ENCODE measurements at places on chromosomes 16 and 17.
A peak's percentile ranks its signal among the peaks of the same experiment; 100 is the strongest.

DNA sequence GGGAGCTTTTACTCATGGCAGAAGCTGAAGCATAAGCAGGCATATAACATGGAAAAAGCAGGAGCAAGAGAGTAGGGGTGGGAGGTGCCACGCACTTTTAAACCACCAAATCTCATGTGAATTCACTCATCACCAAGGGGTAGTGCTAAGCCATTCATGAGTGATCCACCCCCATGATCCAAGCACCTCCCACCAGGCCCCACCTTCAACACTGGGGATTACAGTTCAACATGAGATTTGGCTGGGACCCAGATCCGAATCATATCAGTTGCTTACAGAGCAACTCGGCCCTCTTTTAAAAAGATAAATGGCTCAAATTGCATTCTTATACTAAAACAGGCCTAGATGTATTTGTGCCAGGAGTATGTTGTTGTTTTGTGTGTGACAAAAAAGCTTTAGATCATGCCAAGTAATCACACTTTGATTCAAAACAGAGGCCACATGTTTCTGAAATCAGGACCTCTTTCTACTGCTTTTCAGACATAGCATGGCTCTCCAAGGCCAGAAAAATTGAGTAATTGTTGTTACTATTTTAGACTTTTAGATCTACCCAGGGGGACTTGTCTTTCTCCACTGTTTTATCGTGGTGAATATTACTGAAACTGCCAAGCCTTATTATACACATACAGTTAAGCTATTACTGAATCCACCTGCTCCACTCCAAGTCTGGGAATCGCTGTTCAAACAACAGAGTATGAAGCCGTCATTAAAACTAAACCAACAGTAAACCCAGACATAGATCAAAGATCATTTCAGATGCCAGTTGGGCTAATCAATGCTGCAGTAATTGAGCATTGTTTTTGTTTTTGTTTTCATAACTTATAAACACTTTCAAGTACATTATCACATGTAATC, 163.3 kb downstream of the KCNJ2 start:
- DNase-seq: no peak

GRCh38 chr17:75034236-75034908, 12.4 kb downstream of the ATP5PD start:
- DNase-seq: peak; percentile 92

GRCh38 chr17:72123530-72124437, 3.0 kb downstream of the SOX9 start:
- DNase-seq: no peak

DNA sequence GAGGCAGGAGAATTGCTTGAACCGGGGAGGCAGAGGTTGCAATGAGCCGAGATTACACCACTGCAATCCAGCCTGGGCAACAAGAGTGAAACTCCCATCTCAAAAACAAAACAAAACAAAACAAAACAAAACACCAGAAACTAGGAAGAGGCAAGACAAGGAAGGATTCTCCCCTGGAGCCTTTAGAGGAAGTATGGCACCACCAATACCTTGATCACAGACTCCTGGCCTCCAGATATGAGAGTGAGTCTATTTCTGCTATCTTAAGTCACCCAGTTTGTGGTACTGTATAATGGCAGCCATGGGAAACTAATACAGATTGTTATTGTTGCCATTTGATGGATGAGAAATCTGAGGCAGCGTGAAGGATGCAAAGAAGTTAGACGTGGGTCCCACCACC, 14.6 kb upstream of the CPPED1 start:
- no peak for DNase-seq

GRCh38 chr17:50604513-50604912, 30.2 kb upstream of the ABCC3 start:
- DNase-seq: peak; percentile 95

DNA sequence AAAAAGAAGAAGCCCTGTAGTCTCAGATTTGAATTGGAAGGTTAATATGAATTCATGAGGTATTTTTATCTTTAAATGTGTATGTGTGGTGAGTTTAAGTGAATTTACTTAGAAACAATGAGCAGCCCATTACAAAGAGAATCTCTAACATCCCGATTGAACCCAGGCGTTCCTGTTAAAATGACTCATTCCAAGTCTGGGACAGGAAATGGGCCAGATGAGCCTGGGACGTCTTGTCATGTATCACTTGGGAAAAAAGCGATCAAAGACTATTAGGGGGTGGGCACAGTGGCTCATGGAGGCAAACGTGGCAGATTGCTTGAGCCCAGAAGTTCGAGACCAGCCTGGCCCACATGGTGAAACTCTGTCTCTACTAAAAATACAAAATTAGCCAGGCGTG, 81.6 kb downstream of the SEC14L1 start:
- DNase-seq: no peak

DNA sequence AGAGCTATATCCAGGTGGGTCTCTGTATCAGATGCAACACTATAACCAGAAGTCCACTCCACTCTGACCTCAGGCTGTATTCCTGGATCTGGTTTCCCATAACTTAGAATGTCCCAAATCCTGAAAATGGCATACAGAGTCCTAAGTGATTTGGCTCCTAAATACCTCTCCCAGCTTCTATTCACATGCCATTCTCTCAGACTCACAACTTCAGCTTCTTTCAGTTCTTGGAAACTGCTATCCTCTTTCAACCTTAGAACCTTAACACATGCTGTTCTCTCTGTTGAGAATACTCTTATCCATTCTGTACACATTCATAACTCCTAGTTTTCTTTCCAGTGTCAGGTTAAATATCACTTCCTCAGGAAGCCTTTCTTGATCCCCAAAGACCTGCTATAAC, 132.0 kb downstream of the BRIP1 start:
- no peak for DNase-seq

GRCh38 chr17:8991514-8992285, 26.2 kb upstream of the PIK3R5 start:
- peak; percentile 21 for DNase-seq

DNA sequence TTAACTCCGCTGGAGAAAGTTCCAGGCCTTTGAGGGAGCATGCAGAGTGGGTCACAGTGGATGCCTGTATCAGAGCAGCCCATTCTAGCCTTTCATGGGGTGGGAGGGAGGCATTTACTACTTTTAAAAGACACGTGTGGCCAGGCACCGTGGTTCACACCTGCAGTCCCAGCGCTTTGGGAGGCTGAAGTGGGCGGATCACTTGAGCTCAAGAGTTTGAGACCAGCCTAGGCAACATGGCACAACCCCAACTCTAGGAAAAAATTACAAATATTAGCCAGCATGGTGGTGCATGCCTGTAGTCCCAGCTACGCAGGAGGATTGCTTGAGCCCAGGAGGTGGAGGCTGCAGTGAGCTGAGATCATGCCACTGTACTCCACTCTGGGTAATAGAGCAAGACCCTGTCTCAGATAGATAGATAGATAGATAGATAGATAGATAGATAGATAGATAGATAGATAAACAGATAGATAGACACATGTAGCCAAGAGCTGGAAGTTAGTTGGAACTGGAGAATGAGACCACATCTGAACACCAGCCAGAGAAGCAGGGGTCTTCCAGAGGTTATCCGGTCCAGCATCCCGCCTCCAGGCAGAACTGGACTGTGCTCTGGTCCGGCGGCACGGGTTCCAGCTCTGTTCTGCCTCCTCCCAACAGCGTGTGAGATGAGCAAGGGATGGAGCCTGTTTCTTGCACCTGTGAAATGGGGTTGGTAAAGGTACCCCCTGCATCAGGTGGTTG, 3.6 kb downstream of the ADCY7 start:
- no peak for DNase-seq

- no peak for DNase-seq
These were observed 12.4 kb downstream of the UBALD2 start for GRCh38 chr17:76277300-76278267.

DNA sequence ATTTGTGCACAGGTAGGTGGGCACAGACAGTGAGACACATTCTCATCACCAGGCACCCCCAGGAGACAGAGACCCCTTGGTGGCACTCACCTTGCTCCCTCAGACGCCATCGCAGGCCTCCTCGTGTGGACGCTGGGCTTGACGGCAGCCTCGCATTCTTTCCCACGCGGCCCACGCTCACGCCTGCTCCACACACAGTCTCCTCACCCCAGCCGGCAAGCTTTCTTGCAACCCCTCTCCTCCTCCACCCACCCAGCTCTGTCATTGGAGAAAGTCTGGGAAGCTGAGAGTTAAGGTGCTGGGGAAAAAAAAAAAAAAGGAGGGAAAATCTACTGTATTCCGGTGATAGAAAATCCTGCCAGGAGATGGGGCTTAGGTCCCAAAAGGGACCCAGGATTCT, 14.8 kb downstream of the SGCA start:
- no peak for DNase-seq

DNA sequence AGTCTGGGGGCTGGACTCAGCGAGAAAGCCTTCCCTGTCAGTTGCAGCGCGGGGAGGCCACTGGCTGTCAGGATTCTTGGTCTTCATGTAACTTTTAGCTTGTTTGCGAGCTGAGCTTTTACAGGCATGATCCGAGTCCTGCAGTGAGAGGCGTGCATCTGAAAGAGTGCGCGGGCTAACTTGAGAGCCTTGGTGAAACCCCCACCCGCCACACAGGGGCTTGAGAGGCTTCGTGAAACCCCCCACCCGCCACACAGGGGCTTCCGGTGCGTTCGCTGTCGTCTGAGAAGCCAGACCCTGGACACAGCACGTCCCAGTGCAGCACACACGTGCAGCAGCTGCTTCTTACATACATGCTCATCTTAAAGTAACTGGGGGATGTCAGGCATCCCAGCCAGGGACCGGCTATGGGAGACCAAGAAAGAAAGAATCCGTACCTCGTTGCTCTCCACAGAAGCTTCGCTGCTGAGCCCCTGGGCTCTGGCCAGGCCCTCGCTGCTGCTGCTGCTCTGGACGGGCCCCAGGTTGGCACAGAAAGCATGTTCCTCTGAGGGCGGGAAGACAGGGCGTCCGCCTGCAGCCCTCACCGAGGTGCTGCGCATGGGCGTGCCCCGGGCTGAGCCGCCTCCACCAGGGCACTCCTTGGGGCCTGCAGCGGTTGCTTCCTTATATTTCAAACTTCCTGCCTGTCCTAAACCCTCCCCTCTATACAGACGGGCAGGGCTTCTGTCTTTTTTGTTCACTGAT, 7.8 kb downstream of the NUDT16L1 start:
- DNase-seq: no peak

GRCh38 chr17:38439436-38439835, 11.2 kb downstream of the ARHGAP23 start:
- no peak for DNase-seq

GRCh38 chr16:73871088-73871733, 425.4 kb upstream of the PSMD7 start:
- DNase-seq: no peak

GRCh38 chr17:68606451-68607307, 5.5 kb upstream of the FAM20A start:
- DNase-seq: no peak

GRCh38 chr16:12868169-12868568, 33.2 kb upstream of the SHISA9 start:
- no peak for DNase-seq

GRCh38 chr17:49224198-49224996, 6.2 kb downstream of the PHOSPHO1 start:
- no peak for DNase-seq

- no peak for DNase-seq
These were observed 42.2 kb upstream of the TNRC6C start for GRCh38 chr17:77916264-77916663.

DNA sequence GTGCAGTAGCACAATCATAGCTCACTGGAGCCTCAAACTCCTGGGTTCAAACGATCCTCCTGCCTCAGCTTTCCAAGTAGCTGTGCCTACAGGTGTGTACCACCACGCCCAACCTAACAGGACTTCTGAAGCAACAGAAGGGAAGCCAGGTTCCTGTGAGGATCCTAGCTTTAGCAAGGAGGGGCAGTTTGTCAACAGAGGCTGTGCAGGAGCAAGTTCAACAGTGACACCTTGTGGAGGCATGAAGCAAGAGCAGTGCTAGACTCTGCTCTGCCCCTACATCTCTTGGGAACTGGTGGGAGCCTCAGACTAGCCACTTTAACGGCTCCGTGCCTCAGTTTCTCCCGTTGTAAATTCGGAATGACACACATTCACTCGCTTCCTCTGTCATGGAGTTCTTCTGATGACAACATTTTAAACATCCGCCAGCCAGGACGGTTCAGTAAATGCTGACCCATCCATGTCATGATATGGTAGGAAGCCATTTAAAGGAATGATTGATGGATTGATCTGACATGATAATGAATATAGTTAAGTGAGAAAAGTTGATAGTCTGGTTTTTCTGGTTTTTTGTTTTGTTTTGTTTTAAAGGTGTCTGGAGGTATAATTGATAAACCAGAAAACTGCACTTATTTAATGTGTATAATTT, 218.7 kb downstream of the MRTFB start:
- DNase-seq: peak; percentile 57

DNA sequence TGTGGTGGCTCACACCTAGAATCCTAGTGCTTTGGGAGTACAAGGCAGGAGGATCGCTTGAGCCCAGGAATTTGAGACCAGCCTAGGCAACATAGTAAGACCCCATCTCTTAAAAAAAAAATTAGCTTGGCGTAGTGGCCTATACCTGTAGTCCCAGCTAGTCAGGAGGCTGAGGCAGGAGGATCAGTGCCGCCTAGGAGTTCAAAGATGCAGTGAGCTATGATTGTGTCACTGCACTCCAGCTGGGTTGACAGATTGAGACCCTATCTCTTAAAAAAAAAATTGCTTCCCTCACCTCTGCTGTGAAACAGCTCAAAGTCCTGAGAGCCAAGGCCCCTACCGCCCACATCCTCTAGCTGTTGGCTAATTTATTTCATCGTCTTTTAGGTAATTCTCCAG, 10.2 kb downstream of the NDE1 start:
- DNase-seq: no peak

DNA sequence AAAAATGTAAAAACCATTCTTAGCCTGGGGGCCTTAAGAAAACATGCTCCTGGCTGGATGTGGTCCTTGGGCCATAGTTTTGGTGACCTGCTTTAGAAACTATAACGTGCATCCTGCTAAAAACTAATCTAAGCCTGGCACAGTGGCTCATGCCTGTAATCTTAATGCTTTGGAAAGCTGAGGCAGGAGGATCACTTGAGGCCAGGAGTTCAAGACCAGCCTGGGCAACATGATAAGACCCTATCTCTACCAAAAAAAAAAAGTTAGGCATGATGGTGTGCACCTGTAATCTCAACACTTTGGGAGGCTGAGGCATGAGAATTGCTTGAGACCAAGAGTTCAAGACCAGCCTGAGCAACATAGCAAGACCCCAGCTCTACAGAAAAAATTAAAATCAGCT, 183.8 kb upstream of the CHMP6 start:
- no peak for DNase-seq

GRCh38 chr17:74525781-74526288, 5.4 kb downstream of the CD300LB start:
- DNase-seq: no peak

DNA sequence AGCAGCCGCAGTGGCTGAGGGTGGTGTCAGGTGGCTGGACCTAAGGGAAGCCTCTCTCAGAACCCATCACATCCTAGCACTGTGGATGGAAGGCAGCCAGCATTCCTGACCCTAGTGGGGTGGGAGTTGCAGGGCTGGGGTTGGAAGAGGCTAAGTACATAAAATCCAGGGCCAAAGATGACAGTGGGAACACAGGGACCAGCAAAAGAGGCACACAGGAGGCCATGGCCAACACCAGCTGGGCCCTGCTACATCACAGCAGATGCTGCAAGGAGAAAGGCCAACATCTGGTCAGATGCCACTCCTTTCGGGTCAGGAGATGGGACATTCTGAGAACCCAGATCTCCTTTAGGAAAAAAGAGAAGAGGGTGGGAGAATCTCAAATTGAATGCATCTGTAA, 415.4 kb downstream of the SLC39A11 start:
- no peak for DNase-seq

GRCh38 chr17:18176176-18176575, 7.5 kb upstream of the ALKBH5 start:
- DNase-seq: no peak
